ENCODE measurements at places on chromosomes 3 and 15. TPM values are rescaled to one million over a fixed set of nuclear protein-coding genes. Genes with fewer than 3 reads are reported as not detected.

The GRK7 gene
- total RNA-seq = not detected

The WNT7A gene
- not detected for total RNA-seq

The ATP11B gene
- 80.3 TPM for total RNA-seq

The NKTR gene
- total RNA-seq = 52.4 TPM

The SCAANT1 gene
- not detected for total RNA-seq

The PARP15 gene
- total RNA-seq = under 0.01 TPM

The GATA2 gene
- 0.85 TPM for total RNA-seq
